Left lung (tissue), 14 donors: ENCODE measurements at places on chromosomes 13 and 19.

- H3K4me1 ChIP-seq: peaks cover 4% of the 10 kb centered on the region
- no peaks in the 10 kb centered on the region for H3K36me3 ChIP-seq
- no peak for DNase-seq
- H3K4me3 ChIP-seq: no peak overlapping the region
- no peaks in the 10 kb centered on the region for H3K27me3 ChIP-seq
- no peak overlapping the region for H3K27ac ChIP-seq
Measured at GRCh38 chr19:45413497-45413896, 7.1 kb downstream of the POLR1G start.

DNA sequence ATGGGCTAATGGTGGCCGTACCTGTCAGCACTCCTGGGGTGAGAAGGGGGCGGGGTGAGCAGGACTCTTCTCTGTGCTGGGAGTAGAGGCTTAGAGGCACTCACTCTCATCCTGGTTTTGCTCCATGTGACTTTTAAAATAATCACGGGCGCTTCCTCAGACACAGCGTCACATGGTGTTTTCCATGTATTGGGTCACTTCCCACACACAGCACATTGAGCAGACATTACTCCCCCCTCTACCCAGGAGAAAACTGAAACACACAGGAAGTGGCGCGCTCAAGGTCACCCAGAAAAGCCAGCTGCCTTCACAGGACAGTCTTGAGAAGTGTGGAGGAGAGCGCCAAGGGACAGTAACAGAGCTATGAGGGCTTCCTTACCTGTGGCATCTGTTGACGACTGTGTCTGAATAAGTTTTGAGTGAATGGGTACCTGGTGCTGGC, 23.2 kb downstream of the SPATA13 start:
- no peaks in the 10 kb centered on the region for H3K4me1 ChIP-seq
- H3K36me3 ChIP-seq: no peaks in the 10 kb centered on the region
- H3K4me3 ChIP-seq: no peak overlapping the region
- H3K27me3 ChIP-seq: no peaks in the 10 kb centered on the region
- H3K27ac ChIP-seq: no peak overlapping the region

DNA sequence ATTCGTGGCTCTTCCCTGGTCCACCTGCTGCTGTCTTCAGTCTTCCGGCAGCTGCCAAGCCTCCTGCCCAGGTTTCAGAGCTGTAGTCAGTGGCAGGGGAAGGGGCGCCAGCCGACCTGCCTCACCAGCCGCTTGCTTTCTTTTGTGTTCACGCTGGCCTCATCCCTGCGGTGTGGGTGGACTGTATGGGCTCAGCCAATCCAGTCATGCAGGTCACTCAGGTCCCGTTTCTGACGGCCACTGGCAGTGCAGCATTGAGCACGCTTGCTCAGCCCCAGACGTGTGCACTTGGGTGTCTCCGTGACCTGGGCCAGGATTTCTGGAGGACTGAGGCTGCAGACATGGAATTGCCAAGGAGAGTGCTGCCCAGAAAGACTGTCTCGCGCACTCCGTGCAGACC, 26.0 kb downstream of the AP1M1 start:
- no peaks in the 10 kb centered on the region for H3K4me1 ChIP-seq
- DNase-seq: peak; percentile 51
- no peaks in the 10 kb centered on the region for H3K27me3 ChIP-seq
- H3K36me3 ChIP-seq: no peaks in the 10 kb centered on the region
- no peak overlapping the region for H3K27ac ChIP-seq

GRCh38 chr13:28406733-28407266, 88.1 kb downstream of the FLT1 start:
- DNase-seq: no peak
- no peaks in the 10 kb centered on the region for H3K36me3 ChIP-seq
- peaks cover 8% of the 10 kb centered on the region for H3K4me1 ChIP-seq
- H3K4me3 ChIP-seq: no peak overlapping the region

DNA sequence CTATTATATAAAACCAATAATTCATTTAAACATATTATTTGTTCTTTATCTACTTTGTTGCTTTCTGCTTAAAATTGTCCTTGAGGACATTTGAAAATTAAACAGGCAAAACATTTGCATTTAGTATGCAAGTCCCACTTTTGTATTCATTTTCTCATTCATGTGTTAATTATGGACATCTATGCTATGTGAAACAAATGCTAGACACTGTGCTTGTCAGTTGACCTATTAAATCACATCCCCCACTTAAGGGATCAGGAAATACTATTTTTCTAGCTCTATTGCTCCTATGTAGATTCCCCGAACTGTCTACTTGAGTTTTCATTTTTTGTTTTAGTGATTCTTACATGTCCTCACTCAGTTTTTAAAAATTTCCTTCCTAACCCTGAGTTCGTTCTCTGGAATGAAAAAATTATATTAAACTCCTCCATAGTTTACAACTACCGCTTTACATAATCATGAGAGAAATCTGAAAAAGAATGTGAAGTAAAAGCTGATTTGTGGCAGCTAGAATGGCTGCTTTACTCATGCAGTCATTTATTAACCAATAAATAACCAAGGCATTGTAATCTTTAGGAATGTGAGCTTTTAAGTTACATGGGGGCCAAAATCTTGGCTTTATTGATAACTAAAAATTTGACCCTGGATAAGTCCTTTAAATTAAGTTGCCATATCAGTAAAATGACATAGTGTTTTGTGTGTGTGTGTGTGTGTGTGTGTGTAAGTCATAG, 188.5 kb downstream of the LIG4 start:
- H3K36me3 ChIP-seq: no peaks in the 10 kb centered on the region
- H3K4me1 ChIP-seq: no peaks in the 10 kb centered on the region

DNA sequence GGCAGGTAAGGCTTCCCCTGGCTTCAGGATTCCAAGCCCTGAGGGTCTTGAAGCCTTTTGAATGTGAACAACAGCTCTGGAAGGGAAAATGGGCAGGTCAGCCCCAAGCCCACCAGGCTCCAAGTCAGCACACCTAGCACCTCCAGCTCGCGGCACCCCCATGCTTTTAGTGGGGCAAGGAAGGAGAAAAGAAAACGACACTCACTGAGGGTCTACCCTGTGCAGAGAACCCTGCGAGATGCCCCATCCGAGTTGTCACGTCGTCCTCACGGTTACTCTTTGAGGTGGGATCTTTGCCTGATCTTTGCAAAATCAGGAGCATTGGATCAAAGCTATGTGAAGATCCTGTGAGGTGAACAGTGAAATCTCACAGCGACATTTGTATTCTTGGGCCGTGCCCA, 5.7 kb upstream of the F10 start:
- no peaks in the 10 kb centered on the region for H3K36me3 ChIP-seq
- no peaks in the 10 kb centered on the region for H3K4me1 ChIP-seq
- H3K27ac ChIP-seq: no peak overlapping the region
- no peaks in the 10 kb centered on the region for H3K27me3 ChIP-seq
- DNase-seq: peak; percentile 37

DNA sequence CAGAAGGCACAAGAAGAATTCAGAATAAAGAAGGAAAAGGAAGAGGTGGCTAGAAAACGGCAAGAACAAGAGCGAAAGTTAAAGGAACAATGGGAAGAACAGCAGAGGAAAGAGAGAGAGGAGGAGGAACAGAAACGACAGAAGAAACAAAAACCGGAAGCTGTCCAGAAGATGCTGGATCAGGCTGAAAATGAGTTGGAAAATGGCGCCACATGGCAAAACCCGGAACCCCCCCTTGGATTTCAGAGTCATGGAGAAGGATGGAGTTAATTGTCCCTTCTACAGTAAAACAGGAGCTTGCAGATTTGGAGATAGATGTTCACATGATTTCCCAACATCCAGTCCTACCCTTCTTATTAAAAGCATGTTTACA, 6.7 kb downstream of the CD209 start:
- no peak overlapping the region for H3K4me3 ChIP-seq
- H3K27ac ChIP-seq: peak overlapping the region; percentile 63
- H3K4me1 ChIP-seq: no peaks in the 10 kb centered on the region
- no peak for DNase-seq
- no peaks in the 10 kb centered on the region for H3K36me3 ChIP-seq
- no peaks in the 10 kb centered on the region for H3K27me3 ChIP-seq

DNA sequence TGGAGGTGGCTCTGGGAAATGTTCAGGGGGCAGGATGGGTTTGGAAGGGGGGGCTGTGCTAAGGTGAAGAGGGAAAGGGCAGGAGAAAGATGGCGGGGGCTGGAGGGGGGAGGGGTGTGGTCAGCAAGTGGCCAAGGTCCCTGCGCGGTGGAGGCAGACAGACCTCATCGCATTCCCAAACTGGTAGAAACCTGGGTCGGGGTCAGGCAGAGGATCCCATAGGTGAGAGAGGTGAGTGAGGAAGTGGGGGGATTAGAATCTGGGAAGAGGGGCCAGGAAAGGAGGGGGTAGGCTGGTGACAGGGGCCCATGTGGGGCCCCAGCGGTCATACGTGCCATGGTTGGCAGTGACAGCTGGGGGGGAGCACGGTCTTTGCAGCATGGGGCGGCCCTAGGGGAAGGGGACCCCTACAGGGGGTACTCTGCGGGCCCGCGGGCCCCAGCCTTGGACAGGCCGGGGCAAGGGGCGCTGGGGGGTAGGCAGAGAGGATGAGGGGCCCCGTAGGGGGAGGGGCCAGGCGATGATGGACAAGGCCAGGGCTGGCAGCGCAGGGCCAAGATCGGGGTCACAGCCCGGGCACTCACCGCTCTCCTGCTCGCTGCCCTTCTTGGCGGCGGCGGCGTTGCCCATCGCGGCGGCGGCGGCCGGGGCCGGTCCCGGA, 514 bp downstream of the PRKACA start:
- DNase-seq: peak; percentile 86
- H3K4me3 ChIP-seq: peak overlapping the region; percentile 87
- H3K4me1 ChIP-seq: peaks cover 72% of the 10 kb centered on the region
- no peaks in the 10 kb centered on the region for H3K36me3 ChIP-seq

- H3K4me1 ChIP-seq: no peaks in the 10 kb centered on the region
- H3K36me3 ChIP-seq: no peaks in the 10 kb centered on the region
- no peaks in the 10 kb centered on the region for H3K27me3 ChIP-seq
- DNase-seq: no peak
- no peak overlapping the region for H3K27ac ChIP-seq
- no peak overlapping the region for H3K4me3 ChIP-seq
Measured at GRCh38 chr13:24654741-24655140, 25.5 kb upstream of the ATP12A start.

GRCh38 chr13:35191883-35192282, 249.8 kb downstream of the NBEA start:
- no peaks in the 10 kb centered on the region for H3K27me3 ChIP-seq
- H3K27ac ChIP-seq: no peak overlapping the region
- no peak for DNase-seq
- no peak overlapping the region for H3K4me3 ChIP-seq
- no peaks in the 10 kb centered on the region for H3K36me3 ChIP-seq

GRCh38 chr13:95784161-95784899, 107.4 kb downstream of the DNAJC3 start:
- DNase-seq: no peak
- no peak overlapping the region for H3K27ac ChIP-seq
- H3K36me3 ChIP-seq: peaks cover 70% of the 10 kb centered on the region
